ENCODE measurements at places on chromosomes 7 and 10. TPM values are rescaled to one million over a fixed set of nuclear protein-coding genes. Genes with fewer than 3 reads are reported as not detected.

DNA sequence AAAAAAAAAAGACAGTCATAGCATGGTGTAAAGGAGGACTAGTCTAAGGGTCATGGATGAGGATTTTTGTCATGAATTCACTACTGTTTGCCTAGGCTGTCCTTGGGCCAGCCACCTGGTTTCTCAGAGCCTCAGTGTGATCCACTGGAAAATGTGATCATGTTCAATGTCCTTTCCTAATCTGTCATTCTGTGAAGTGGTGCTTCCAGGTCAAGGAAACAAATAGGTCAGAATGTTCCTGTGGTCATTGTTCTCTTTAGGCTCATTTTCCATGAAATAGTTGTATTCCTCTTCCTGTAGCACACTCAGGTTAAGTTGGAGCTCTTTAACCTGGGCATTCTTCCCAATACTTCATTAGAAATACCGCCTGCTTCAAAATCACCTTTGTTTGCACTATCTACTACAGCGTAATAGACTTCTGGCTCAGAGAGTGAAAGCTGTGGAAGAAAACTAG is 16.5 kb downstream of the CD36 start:
- DNase-seq = no peak
- no peak overlapping the region for H3K4me3 ChIP-seq
- H3K36me3 ChIP-seq = no peaks in the 10 kb centered on the region

DNA sequence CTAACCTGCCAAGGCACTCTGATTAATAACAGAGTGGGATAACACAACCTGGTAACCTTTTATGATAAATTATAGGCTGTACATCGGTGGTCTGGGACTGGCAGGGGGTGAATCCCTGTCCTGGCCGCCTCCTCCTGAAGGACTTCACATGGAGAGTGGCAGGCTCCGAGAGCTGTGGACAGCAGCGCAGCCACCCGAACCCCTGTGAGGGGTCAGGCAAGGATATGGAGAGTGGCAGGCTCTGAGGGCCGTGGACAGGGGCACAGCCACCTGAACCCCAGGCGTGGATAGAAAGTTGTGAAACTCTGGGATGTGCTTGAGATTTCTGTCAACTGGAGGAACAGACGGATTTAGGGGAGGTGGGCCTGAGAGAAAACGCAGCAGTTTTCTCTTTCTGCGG is 107.0 kb upstream of the MGMT start:
- H3K36me3 ChIP-seq = no peaks in the 10 kb centered on the region
- H3K27ac ChIP-seq = no peak overlapping the region
- H3K4me1 ChIP-seq = no peaks in the 10 kb centered on the region
- H3K4me3 ChIP-seq = peak overlapping the region; percentile 16
- no peak for DNase-seq
- no peaks in the 10 kb centered on the region for H3K27me3 ChIP-seq

GRCh38 chr7:108461840-108462239 is 5.6 kb upstream of the NRCAM start:
- no peaks in the 10 kb centered on the region for H3K36me3 ChIP-seq
- H3K4me1 ChIP-seq = no peaks in the 10 kb centered on the region
- peaks cover 21% of the 10 kb centered on the region for H3K27me3 ChIP-seq

GRCh38 chr7:133155146-133155545 is 73.3 kb upstream of the CHCHD3 start:
- no peak for DNase-seq
- no peak overlapping the region for H3K4me3 ChIP-seq
- no peaks in the 10 kb centered on the region for H3K27me3 ChIP-seq
- H3K4me1 ChIP-seq = no peaks in the 10 kb centered on the region
- no peak overlapping the region for H3K27ac ChIP-seq

The IDE gene
- 31.6 TPM for total RNA-seq

DNA sequence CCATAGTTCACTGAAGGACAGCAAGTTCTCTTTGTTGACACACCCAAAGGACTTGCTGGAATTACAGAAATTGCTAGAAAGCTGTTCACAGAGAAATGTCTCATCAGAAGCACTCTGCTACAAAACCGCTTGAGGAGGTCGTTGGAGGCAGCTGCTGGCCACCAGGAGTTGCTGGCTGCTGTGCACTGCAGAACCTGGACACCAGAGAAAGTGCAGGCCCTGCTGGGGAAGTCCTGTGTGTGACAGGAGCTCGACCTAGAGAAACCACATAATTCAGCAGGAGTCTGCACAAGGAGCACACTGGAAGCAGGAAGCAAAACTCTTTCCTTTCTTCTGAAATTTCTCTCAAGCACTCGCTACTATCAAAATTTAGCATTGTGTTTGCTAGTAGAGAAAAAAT is 461.5 kb upstream of the GHITM start:
- H3K4me3 ChIP-seq = no peak overlapping the region
- no peaks in the 10 kb centered on the region for H3K4me1 ChIP-seq
- H3K27ac ChIP-seq = no peak overlapping the region

DNA sequence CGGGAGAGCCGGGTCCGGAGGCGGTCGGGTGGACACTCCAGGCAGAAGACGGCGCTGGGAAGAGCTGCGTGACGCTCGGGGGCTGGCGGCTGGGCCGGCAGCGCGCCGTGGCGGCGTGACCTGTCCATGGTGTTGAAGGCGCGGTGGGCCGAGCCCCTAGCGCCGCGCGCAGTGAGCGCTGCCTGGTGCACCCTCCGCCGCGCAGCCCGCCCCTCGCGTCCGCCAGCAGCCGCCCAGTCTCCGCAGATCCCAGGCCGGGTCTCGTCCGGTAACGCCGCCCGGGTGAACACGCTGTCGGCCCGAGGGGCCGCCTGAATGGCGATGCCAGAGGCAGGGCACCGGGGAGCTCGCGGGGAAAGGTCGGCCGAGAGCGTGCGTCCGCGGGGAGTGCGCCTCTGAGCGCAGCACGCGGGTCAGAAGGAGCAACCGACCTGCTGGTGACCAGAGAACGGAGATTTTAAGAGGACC is 657 bp upstream of the TMEM178B start:
- H3K36me3 ChIP-seq = no peaks in the 10 kb centered on the region
- peak; percentile 50 for DNase-seq
- peaks cover 77% of the 10 kb centered on the region for H3K27me3 ChIP-seq
- peak overlapping the region; percentile 28 for H3K4me3 ChIP-seq

The DEPP1 gene
- total RNA-seq = 37.0 TPM

The FOXP2 gene
- total RNA-seq = 49.3 TPM

GRCh38 chr10:112244197-112244596 is 39.0 kb upstream of the TECTB start:
- H3K27me3 ChIP-seq = no peaks in the 10 kb centered on the region
- H3K27ac ChIP-seq = no peak overlapping the region
- H3K4me3 ChIP-seq = no peak overlapping the region
- no peak for DNase-seq

DNA sequence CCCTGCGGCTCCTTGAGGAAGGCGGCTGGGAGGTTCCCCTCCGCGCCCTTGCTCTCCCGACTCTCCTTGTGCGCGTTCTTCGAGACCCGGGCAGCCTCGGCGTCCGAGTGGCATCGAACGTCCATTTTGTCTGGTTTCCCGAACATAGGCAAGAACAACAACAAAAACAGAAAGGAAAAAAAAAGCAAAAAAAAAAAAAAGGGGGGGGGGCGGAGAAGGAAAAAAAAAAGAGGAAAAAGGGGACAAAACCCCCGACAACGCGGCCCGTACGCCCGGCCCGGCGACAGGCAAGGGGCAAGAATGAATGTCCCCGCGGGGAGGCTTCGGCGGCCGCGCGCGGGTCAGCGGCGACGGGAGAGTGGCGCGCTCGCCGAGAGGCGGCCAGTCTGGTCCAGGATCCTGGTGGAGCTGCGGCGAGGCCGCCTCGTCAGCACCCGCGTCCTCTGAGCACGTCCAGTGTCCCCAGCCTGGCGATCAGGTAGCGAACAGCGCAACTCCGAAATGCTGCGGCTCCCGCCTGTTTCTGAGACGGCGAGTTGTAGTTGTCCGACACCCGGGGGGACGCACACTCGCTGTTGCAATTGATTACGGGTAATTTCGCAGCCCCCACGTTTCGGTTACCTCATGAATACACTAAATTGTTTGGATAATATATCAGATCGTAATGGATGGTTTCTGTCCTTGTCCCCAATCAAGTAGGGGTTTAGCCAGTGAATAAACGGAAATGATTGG is at the start of gene VAX1:
TSS of gene VAX1 (minus strand) at position 360 of the 732 bp plus-strand sequence. CDS start at position 146, 214 bp downstream.
- peaks cover 45% of the 10 kb centered on the region for H3K27me3 ChIP-seq
- H3K27ac ChIP-seq = no peak within 1 kb of the TSS
- H3K4me3 ChIP-seq = no peak within 1 kb of the TSS
- H3K36me3 ChIP-seq = no peaks in the 10 kb centered on the region
- H3K4me1 ChIP-seq = peaks cover 23% of the 10 kb centered on the region
- peak; percentile 20 for DNase-seq

DNA sequence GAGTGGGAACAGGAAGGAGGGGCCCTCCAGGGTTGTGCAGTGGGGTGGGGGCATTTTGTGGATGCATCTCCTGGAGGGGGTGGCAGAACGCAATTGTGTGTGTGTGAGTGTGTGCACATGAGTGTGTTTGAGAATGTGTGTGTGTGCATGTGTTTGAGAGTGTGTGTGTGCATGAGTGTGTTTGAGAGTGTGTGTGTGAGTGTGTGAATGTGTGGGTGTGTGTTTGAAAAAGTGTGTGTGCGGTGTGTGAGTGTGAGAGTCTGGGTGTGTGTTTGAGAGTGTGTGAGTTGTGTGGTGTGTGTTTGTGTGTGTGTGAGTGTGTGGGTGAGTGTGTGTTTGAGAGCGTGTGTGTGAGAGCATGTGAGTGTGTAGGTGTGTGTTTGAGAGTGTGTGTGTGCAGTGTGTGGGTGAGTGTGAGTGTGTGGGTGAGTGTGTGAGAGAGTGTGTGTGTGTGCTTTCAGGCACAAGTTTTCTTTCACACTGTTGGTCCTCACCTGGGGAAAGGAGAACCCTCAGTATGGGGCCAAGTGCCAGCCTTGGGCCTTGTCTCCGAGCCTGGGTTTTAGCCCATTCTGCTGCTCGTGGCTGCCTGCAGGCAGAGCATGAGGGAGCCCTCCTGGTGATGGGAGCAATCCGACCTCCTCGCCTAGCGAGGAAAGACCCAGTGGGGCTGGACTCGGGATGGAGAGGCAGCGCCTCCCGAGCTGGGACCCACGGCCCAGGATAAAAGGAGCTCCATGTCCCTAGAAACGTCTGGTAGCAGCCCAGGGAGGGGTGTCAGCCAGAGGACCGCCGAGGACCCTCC is 35.6 kb downstream of the CDH23 start:
- no peak overlapping the region for H3K4me3 ChIP-seq
- H3K27me3 ChIP-seq = no peaks in the 10 kb centered on the region
- no peak overlapping the region for H3K27ac ChIP-seq
- no peak for DNase-seq
- peaks cover 47% of the 10 kb centered on the region for H3K4me1 ChIP-seq

DNA sequence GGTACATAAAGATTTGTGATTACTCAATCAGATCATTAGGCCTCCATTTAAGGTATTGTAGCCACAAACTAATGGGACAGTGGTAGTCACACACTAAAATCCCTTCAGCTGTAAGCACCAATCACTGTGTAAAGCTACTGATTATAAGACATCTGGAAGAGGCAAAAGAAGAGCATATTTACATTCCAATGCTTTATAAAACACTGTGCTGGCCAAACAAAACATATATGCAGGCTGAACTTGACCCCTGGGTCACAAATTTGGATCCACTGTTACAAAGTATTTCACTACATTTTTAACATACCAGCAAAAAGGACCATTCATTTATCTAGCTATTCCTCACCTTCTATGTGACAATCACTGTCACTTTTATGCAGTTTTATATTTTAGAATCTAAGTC is 41.4 kb upstream of the ANLN start:
- H3K4me1 ChIP-seq = peaks cover 6% of the 10 kb centered on the region
- DNase-seq = peak; percentile 29
- H3K36me3 ChIP-seq = no peaks in the 10 kb centered on the region

GRCh38 chr10:127614484-127615017 is 65.4 kb downstream of the NPS start:
- H3K4me1 ChIP-seq = no peaks in the 10 kb centered on the region
- H3K27ac ChIP-seq = no peak overlapping the region
- H3K4me3 ChIP-seq = no peak overlapping the region
- no peaks in the 10 kb centered on the region for H3K27me3 ChIP-seq
- DNase-seq = no peak

GRCh38 chr10:96743988-96744585 is 23.8 kb upstream of the PIK3AP1 start:
- H3K4me1 ChIP-seq = no peaks in the 10 kb centered on the region
- DNase-seq = peak; percentile 43
- no peaks in the 10 kb centered on the region for H3K27me3 ChIP-seq
- no peak overlapping the region for H3K4me3 ChIP-seq

GRCh38 chr7:151756866-151757265 is 120.0 kb downstream of the PRKAG2 start:
- H3K36me3 ChIP-seq = no peaks in the 10 kb centered on the region
- no peak overlapping the region for H3K4me3 ChIP-seq
- no peak overlapping the region for H3K27ac ChIP-seq
- no peaks in the 10 kb centered on the region for H3K27me3 ChIP-seq

GRCh38 chr10:89280508-89280907 is 21.3 kb upstream of the IFIT2 start:
- no peak for DNase-seq
- H3K4me1 ChIP-seq = peaks cover 8% of the 10 kb centered on the region
- H3K36me3 ChIP-seq = no peaks in the 10 kb centered on the region

DNA sequence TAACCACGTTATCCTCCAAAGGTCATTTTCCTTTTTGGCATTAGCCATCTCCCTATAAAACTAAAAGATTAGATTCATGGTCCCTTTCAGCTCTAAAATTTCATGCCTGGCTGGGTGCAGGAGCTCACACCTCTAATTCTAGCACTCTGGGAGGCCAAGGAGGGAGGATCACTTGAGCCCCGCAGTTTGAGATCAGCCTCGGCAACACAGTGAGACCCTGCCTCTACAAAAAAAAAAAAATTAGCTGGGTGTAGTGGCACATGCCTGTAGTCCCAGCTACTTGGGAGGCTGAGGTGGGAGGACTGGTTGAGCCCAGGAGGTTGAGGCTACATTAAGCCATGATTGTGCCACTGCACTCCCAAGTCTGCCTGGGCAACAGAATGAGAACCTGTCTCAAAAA is 57.0 kb downstream of the MALSU1 start:
- peaks cover 11% of the 10 kb centered on the region for H3K36me3 ChIP-seq
- no peak overlapping the region for H3K27ac ChIP-seq
- no peaks in the 10 kb centered on the region for H3K27me3 ChIP-seq
- H3K4me3 ChIP-seq = no peak overlapping the region
- no peaks in the 10 kb centered on the region for H3K4me1 ChIP-seq

The GNAI1 gene
- total RNA-seq = 28.5 TPM

DNA sequence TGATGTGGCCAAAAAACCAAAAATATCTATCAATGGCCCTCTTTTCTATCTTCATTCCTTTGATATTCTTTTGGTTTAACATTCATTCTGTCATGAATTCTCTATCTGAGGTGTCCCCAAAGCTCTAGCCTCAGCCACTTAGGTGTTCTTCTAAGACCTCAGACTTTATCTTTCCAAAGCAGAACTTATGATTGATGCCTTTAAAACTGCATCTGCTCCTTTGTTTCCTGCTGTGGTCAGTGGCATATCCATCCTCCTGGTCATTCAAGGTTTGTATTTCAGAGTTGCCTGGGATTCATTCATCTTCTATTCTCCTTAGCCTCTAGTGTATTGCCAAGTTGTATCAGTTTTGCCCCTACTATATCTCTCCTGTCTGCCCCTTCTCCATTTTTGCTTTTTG is 30.6 kb downstream of the FHIP2A start:
- H3K27ac ChIP-seq = no peak overlapping the region
- no peaks in the 10 kb centered on the region for H3K4me1 ChIP-seq
- no peak overlapping the region for H3K4me3 ChIP-seq
- no peak for DNase-seq
- peaks cover 16% of the 10 kb centered on the region for H3K36me3 ChIP-seq
- no peaks in the 10 kb centered on the region for H3K27me3 ChIP-seq

The UPK3B gene
- total RNA-seq = 12.4 TPM

- no peaks in the 10 kb centered on the region for H3K36me3 ChIP-seq
- DNase-seq = no peak
- peaks cover 12% of the 10 kb centered on the region for H3K4me1 ChIP-seq
- H3K27ac ChIP-seq = no peak overlapping the region
- no peak overlapping the region for H3K4me3 ChIP-seq
- H3K27me3 ChIP-seq = no peaks in the 10 kb centered on the region
Measured at GRCh38 chr10:113030453-113030852, 80.4 kb downstream of the TCF7L2 start.

The IGF2BP3 gene
- 0.80 TPM for total RNA-seq
